ENCODE measurements at places on chromosomes 6 and 20.

GRCh38 chr6:42387336-42387735, 64.4 kb downstream of the TRERF1 start:
- H3K36me3 ChIP-seq, result no peaks in the 10 kb centered on the region
- no peak for DNase-seq
- no peaks in the 10 kb centered on the region for H3K4me1 ChIP-seq
- H3K4me3 ChIP-seq, result no peak overlapping the region
- H3K27me3 ChIP-seq, result no peaks in the 10 kb centered on the region

GRCh38 chr20:61478094-61478493, 226.0 kb downstream of the CDH4 start:
- H3K27me3 ChIP-seq, result peaks cover 11% of the 10 kb centered on the region
- H3K36me3 ChIP-seq, result no peaks in the 10 kb centered on the region
- no peak overlapping the region for H3K27ac ChIP-seq
- H3K4me3 ChIP-seq, result no peak overlapping the region

GRCh38 chr6:101435038-101435437, 41.5 kb downstream of the GRIK2 start:
- no peaks in the 10 kb centered on the region for H3K36me3 ChIP-seq
- no peaks in the 10 kb centered on the region for H3K4me1 ChIP-seq
- H3K27me3 ChIP-seq, result no peaks in the 10 kb centered on the region
- no peak overlapping the region for H3K27ac ChIP-seq
- H3K4me3 ChIP-seq, result no peak overlapping the region

GRCh38 chr6:70135219-70136160, 167.4 kb downstream of the COL9A1 start:
- H3K36me3 ChIP-seq, result no peaks in the 10 kb centered on the region
- no peak for DNase-seq
- H3K27me3 ChIP-seq, result no peaks in the 10 kb centered on the region
- H3K27ac ChIP-seq, result no peak overlapping the region

GRCh38 chr6:170182093-170182780, 108.6 kb downstream of the DLL1 start:
- H3K4me1 ChIP-seq, result no peaks in the 10 kb centered on the region
- H3K36me3 ChIP-seq, result no peaks in the 10 kb centered on the region
- no peak overlapping the region for H3K27ac ChIP-seq
- DNase-seq, result no peak
- H3K27me3 ChIP-seq, result peaks cover 22% of the 10 kb centered on the region
